Cortex of kidney (tissue), 1 donor: ENCODE measurements at places on chromosomes 4 and X.

GRCh38 chr4:169229571-169230028 lies 41.2 kb downstream of the SH3RF1 start:
- no peak for DNase-seq

- no peak for DNase-seq
Observed at GRCh38 chr4:94515365-94515764, 63.6 kb downstream of the PDLIM5 start.

- DNase-seq, result no peak
Observed at GRCh38 chr4:34878961-34879360, 1365.4 kb downstream of the ARAP2 start.

DNA sequence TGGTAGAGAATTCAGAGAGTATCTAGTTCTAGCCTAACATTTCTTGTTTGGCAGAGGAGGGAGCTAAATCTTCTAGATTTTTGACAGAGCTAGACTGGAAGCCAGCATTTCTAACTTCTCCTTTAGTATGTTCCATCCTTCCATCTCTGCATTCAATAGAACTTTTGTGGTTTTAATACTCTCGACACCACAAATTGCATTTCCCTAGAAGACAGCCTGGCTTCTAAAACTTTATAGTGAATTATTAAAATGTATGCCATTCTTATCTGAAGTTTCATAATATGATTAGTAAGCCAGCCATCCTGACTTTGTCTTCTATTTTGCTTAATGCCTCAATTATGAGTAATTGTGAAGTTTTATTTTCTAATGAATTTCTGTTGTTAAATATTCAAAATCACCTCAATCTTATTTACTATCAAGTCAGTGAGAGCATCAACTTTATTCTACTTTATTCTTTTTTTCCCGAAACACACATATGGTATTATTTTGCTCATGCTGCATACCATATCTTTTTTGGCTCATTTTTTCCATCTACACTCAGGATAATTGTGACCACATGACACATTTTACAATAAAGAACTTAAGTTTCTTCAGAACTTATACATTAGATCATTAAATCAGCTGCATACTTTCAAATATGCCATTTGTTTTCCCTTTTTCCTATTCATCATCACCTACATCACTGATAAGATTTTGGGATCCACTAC lies 30.2 kb downstream of the EDNRA start:
- DNase-seq, result no peak

DNA sequence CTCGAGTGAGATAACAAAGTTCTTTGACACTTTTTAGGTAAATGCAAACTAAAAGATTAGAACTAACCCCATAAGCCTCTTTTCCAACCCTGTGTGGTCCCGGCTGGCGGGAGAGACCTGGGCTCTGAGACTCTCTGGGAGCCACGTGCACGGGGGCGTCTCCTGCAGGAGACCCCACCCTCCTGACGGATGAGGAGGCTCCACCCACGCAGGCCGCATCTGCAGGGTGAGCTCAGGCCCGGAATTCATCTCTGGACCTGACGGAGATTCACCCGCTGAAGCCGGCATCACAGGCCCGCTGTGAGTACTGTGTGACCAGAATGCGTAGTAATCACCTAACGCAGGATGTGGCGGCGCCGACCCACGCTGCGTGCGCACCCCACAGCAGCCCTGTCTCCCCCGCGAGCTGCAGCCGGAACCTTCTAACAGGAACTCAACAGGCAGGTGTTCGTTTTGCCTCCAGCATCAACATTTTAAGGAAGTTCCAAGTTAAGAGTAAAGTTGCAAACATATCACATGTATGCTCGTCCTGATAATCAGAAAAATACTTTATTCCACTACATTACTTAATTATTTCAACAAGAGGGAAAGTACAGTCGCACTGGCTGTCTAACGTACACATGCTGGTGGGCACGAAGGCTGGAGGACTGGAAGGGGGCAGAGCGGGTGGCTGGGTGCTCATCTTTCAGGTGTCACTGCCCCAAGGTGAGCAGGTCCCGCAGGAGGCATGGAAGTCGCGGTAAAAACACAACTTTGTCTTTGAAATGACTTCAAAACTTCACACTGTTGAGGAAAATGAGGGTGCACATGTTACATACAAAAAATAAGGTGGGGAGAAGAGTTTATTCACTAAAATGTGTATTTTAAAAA lies 44.5 kb downstream of the FGFRL1 start:
- no peak for DNase-seq

- no peak for DNase-seq
Observed at GRCh38 chr4:74021601-74022000, 16.9 kb downstream of the CXCL3 start.

- no peak for DNase-seq
Observed at GRCh38 chrX:103376118-103376978, at the start of gene BEX3. Gene BEX3, plus strand, starts transcription at chrX:103376538. Its CDS starts 984 bp downstream, at chrX:103377522.

- no peak for DNase-seq
Observed at GRCh38 chr4:3790006-3790561, 23.9 kb downstream of the ADRA2C start.
